ENCODE measurements at places on chromosomes 3 and 15.

DNA sequence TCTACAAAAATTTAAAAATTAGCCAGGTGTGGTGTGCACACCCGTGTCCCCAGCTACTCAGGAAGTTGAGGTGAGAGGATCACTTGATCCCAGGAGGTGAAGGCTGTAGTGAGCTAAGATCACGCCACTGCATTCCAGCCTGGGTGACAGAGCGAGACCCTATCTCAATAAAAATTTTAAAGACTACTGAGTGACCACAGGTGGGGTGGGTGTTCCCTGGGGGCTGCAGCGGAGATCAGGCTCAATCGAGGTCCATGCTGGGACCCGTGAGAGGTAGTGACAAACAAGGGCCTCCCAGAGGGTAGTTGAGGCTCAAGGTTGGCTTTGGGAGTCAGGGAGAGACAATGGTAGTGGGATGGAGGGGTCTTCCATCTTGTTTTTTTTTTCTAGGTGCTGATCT is 38.9 kb upstream of the LIMD1 start:
- DNase-seq = no peak

DNA sequence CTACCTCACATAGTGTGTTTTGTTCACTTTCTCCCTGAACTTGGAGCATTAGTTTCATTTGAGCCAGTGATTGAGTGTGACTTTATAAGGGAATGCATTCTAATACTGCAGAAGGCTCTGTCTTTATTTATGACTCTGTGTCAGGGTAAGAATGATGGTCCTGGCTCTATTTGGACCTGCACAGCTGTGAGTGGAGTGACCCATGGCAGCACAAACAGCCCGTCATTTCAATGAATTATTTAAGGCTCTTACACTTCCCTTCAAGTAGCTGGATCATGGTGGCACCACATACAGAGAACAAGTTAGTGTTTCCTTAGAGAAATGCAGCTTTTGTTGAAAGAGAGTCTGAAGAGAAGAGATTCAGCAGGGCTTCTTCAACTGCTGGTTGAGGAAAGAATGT is 16.4 kb downstream of the TMEM108 start:
- no peak for DNase-seq

GRCh38 chr15:96421178-96421601 is 90.7 kb downstream of the NR2F2 start:
- DNase-seq = no peak

- DNase-seq = peak; percentile 26
These were observed 17.4 kb downstream of the LRIG1 start for GRCh38 chr3:66483409-66483906.

GRCh38 chr15:77160562-77161478 is 89.9 kb upstream of the TSPAN3 start:
- DNase-seq = peak; percentile 13

DNA sequence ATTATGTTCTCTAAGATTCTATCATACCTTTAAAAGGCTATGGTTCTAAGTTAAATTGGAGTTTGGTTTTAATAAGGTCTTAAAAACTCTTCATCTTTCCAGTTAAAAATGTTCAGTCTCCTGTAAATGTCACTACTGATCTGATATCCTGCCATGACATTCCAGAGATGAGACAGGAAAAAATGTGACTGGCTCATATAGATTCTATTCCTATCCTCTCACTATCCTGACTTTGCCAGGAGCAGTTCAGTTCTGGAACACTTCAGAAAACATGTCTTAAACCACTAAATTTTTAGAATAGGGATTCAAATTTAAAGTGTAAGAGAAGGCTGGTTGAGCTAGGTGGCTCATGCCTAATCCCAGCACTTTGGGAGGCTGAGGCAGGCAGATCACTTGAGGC is 170.9 kb downstream of the TNIK start:
- DNase-seq = no peak

- DNase-seq = no peak
These were observed 155.5 kb downstream of the POLR2M start for GRCh38 chr15:57861815-57862586.

DNA sequence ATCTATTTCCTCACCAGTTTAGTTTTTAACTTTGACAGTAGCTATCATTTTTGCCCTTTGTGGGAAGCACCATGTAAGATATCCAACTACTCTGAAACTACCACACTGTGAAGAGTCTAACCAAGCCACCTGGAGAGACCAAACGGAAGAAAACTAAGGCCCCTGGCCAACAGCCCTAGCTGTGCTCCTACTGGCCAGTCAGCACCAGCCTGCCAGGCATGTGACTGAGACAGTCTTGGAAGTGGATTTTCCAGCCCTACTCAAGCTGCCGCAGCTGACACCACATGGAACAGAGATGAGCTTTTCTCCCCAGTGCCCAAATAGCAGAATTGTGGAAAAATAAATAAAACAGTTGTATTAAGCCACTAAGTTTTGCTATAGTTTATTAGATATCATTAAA is 2.9 kb upstream of the TBC1D5 start:
- no peak for DNase-seq

DNA sequence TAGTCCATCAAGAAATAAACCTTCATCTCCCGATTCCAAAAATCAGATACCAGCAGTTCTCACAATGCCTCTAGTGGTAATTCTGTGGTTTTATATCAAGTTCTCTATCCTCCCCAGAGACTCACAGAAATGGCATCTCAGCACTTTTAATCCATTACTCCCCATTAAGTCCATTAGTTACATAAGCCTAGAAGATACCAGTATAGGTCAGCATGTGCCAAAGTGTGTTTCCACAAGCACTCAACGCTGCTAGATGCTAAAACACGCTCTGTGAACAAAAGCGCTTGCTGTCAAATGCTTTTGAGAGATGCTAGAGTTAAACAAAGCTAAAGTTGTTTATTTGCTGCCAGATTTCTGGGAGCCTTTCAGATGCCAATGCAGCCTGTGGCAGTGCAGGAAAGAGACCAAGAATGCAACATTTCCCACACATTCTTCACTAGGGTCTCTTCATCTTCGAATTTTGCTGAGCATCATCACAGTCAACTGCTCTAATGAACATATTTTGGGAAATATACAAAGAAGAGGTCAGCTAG is 918.8 kb upstream of the CFAP20DC start:
- no peak for DNase-seq

DNA sequence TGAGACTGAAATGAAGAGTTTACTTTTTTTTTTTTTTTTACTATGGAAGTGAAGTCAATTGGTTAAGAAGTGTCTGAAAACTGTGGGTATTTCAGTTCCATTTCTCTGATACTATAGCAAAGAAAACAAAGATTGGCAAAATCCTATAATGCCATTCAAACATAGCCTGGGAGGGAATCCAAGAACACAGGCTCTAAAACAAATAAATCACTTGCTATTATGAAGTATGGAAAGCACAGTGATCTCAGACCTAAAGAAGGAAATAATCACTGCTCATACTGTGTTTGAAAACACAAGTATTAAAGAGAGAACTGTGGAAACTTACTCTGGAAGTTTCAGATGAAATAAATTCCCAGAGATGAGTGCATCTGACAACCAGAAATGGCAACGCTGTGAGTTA is 12.0 kb downstream of the SAMMSON start:
- DNase-seq = no peak

- DNase-seq = no peak
These were observed 4.4 kb downstream of the TNK2 start for GRCh38 chr3:195903950-195904290.

DNA sequence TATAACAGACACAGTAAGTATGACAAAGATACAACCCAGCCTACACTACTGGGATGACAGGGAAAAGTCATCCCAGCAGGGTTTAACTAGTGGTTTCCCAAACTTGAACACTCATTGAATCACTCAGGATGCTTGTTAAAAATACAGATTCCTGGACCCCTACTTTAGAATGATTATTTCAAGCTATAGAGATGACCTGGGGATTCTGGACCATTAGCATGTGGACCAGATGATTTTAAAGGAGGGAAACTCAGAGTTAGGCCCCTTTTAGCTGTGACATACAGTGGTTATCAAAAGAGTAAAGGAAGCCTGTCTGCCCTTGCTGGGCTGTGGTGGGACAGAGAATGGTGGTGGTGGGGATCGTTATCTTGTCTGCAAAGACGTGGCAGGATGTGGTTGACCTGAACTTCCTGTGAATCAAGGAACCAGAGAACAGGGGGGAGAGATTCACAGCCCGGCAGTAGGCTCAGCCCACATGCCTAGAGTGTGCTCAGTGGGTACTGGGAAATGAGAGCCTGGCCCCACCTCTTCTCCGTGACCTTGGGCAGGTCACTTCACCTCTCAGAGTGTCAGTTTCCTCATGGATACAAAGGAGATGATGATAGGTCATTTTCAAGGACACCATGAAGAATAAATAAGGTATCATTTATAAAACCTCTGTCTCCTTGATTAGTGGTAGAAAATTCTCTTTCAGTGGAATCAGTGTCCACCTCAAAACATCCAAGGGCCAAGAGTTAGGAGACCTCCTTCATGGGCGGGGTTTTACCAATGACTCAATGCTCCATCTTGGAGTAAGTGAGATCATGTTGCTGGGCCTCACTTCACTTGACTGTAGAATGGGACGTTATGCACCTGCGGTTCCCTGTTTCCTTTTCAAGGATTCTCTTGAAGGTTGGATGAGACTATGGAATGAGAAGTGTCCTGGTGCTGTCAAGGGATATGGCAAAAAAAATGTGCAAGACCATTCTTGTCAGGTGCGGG is 306.5 kb downstream of the RPLP1 start:
- DNase-seq = peak; percentile 96

- DNase-seq = no peak
These were observed 55.9 kb upstream of the RARB start for GRCh38 chr3:25372167-25372566.

- DNase-seq = no peak
These were observed 41.7 kb upstream of the B3GNT5 start for GRCh38 chr3:183211352-183211751.

GRCh38 chr3:5078151-5078550 is 43.9 kb upstream of the ARL8B start:
- DNase-seq = no peak

DNA sequence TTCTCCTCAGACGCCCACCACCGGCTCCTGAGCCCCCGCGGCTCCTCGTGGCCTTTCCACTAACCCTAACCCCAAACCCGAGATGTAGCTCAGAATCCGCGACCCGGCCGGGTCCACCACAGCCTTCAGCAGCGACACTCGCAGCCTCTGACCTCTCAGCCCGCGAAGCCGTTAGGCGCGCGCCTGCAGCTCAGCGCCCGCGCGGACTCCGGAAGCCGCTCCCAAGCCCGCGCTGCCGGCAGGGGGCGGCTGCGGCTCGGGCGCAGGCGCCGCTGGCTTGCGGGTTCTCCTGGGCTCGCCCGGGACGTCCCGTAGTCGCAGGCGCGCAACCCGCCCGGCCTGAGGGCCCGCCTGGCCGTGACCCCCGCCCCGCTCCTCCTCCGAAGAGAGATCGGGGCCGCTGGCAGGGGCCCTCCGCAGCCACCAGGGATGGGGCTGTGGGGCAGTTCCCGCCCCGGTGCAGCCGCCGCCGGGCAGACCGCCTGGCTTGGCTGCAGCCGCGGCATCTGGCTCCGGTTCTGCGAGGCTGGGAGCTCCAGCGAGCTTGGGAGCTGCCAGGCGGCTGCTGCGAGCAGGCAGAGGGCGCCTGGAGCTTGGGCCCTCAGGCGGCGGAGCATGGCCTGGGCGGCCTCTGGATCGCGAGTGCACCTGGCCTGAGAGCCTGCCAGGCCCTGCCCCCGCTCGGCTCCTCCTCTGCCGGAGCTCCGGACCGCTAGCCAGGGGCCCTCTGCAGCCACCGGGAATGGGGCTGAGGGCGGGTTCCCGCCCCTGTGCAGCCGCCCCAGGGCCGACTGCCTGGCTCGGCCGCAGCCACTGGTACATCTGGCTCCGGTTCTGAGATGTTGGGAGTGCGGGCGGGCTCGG is 120.7 kb downstream of the LMLN start:
- DNase-seq = peak; percentile 76

GRCh38 chr3:185976977-185977678 is 39.3 kb upstream of the TRA2B start:
- peak; percentile 58 for DNase-seq

- DNase-seq = no peak
These were observed 6.4 kb downstream of the BDH1 start for GRCh38 chr3:197549261-197549885.

- no peak for DNase-seq
These were observed 38.5 kb downstream of the C3orf62 start for GRCh38 chr3:49238274-49239127.

GRCh38 chr3:23877329-23877980 is 39.3 kb downstream of the NKIRAS1 start:
- no peak for DNase-seq

DNA sequence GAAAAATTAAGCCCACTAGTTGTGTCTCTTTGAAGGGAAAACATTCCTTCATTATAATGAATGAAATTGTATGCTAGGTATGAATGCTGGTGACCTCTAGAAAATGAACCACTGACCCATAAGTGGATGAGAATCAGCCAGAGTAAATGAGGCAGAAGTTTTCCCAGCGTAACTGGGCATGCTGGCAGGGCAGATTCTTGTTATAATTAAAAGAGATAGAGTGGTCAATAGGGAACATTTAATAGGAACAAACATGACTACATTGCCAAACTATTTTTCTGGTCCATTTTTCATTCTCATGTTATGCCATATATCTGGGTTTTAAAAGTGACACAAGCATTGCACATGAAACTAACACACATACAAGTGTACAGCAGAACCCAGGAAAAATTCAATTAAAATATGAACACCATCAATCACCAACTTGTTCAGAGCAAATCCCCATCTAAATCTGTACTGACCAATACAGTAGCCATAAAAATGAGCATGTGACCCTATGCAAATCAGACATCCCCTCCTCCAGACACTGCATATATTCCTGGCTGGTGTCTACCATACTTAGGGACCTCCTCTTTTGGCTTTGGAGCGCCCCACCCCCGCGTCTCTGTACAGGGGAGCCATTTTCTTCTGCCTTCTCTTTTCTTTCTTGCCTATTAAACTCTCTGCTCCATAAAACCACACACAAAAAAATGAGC is 4.0 kb downstream of the CLRN1 start:
- no peak for DNase-seq

DNA sequence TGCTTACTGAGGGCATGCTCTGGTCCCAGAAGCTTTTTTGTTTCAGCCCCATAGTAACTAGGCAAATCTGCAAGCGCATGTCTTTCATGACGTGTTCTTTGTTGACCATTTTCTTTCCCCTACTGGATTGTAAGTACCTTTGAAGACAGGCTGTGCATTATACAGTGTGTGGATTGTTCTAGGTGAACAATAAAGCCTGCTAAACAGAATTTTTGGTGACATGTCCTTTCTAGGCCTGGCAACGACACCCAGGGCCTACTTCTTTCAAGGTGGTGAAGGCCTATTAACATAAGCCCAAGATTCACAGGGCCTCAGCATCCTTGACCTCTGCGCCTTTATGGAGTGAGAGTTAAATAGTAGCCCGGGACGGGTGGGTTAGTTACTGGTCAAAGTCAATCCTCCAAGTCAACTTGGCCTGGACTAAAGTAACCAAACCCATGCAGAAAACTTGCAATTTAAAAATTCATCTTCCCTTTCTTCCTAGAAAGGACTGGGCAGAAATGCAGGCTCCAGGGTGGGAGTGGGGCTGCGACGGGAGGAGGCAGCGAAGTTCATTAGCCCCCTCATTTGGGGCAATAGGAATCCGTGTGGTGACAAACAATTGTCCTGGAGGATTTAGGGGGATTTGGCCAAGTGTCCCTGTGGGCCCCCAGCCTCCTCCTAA is 37.6 kb upstream of the TRIM71 start:
- DNase-seq = no peak
